ENCODE measurements at places on chromosomes 12 and 14.

DNA sequence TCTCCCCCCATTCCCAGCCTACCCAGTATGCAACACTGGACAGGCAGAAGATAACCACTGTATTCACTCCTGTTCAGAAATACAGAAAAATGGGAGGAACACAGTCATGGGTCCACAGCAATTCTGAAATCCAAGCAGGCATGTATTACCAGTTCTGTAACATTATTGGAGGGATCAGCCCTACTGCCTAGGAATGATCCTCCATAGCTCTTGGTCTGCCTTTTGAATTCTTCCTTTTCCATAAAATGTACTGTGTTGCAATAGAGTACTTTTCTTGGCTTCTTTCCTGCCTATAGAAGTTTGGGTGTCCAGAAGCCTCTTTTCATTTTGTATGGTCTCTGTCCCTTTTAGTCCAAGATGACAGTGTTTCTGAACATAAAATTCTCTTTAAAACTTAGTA, 46.5 kb downstream of the SPATS2 start:
- DNase-seq: no peak

DNA sequence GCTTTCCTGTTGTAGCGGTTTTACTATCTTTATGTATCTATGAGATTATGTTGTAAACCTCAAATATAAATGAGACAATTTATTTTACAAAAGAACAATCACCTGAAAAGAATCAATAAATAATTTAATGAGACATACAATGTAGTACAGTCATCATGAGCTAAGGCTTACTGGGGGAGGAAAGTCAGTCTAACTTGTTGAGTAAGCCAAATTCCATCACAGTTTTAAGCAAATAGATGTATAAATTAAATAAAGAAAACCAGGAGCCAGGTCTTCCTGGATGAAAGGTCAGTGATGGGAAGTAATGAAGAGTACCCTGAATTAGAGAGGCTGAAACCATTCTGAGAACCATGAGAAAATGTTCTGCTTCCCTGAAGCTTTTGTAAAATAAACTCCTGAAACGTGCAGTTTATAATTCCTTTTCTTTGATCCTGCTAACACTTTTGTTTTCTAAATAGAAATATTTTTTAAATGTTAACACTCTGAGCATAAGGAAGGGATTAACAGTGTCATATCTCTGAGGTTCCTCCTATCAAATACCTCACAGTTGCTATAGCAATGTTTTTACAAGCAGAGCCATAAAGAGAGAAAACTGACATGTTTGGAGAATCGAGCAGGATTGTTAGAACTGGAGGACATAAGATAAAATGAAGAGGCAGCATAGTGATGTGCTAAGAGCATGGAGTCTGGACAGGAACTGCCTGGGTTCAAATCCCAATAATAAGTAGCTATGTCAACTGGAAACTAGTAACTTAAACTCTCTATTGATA, 444.9 kb upstream of the FOXG1 start:
- no peak for DNase-seq

- no peak for DNase-seq
Observed at GRCh38 chr14:38727731-38728130, 375.3 kb downstream of the SEC23A start.

DNA sequence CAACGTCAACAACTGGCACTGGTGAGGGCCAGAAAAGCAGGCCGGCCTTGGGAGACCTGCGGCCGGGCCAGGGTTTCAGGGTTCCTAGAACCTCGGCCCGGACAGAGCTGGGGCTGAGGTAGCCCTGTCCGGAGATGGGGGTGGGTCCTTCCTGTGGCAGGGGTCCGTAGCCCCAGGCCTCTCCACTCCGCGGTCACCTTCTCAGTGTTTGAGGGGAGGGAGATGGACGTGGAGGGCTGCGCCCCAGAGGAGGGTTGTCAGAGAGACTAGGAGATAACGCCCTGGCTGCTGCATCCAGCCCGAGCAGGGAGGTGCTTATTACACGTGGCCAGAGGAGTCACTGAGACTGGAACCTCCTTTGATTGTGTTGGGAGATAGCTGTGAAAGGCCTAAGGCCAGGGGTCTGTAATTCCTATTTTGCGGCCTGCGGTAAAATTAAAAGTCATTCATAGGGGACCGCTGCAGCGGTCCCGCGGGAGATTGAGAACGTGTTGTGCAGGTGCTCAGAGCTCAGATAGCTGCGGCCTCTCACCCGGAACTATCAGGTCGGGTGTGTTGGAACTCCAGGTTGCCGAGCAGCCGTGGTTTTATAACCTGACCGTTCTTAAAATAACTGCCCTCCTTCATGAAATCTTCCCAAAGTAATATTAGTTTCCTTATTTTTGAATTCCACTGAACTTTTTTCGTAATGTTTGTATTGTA, 507 bp downstream of the AHSA1 start:
- DNase-seq: no peak

DNA sequence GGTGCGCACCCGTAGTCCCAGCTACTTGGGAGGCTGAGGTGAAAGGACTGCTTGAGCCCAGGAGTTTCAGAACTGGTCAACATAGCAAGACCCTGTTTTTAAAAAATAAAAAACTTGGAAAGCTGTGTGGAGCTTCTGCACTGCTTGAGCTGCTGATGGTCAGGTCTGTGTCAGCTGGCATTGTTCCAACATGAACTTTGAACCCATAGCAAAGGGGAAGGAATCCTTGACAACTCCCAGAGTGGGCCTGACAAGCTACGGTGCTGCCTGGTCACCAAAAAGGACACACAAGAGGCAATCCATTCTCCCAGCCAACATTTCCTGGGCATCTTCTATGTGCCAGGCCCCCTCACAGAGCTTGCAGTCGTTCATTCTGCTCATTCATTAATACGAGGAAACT, 16.4 kb upstream of the LTBP2 start:
- no peak for DNase-seq

DNA sequence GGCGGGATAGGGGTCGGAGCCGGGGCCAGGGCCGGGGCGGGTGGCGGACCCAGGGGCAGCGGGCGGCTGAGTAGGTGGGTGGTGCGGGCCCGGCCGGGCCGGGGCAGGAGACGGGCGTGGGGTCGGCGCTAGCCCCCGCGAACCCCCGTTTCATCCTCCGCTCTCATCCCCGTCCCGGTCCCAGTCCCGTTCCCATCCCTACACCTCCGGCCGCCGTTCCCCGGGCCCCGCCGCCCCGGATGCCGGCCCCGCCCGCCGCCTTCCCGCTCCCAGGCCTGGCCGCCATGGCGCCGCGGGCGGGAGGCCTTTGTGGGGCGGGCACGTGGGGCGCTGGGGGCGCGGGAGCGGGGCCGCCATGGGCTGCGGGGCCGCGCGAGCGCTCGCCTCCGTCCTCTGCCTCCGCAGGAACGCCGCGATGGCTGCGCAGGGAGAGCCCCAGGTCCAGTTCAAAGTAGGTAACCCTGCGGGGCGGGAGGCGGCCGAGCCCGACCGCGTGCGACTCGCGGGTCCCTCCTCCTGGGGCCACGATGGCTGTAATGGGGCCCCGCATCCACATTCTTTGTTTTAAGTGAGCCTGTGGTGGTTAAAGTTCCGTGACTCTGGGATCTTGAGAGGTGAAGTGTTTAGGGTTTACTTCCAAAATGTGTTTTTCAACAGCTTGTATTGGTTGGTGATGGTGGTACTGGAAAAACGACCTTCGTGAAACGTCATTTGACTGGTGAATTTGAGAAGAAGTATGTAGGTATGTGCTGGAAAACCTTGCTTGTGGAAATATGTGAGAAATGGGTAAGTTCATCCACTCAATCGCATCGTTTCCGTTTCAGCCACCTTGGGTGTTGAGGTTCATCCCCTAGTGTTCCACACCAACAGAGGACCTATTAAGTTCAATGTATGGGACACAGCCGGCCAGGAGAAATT, 572 bp downstream of the RAN start:
- DNase-seq: peak; percentile 42

GRCh38 chr12:123761841-123762714, at the start of gene DNAH10:
TSS of gene DNAH10 (plus strand) at chr12:123762301. CDS start at chr12:123762337, 36 bp downstream.
- DNase-seq: peak; percentile 42

- DNase-seq: no peak
Observed at GRCh38 chr14:35573911-35574310, 39.9 kb downstream of the INSM2 start.

- DNase-seq: no peak
Observed at GRCh38 chr12:80262346-80262745, 163.0 kb downstream of the OTOGL start.

DNA sequence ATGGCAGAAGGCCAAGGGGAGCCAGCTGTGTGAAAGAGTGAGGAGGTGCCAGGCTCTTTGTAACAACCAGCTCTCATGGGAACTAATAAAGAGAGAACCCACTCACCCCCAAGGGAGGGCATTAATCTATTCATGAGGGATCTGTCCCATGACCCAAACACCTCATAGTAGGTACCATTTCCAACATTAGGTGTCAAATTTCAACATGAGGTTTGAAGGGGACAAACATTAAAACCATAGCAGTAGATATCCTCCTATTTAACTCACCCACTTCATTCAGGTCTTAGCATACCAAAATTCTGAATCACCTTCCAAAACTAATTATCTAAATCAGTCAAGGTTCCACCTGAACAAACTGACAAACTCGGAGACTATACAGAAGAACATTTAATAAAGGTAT, 75.3 kb downstream of the PPFIA2 start:
- DNase-seq: no peak

DNA sequence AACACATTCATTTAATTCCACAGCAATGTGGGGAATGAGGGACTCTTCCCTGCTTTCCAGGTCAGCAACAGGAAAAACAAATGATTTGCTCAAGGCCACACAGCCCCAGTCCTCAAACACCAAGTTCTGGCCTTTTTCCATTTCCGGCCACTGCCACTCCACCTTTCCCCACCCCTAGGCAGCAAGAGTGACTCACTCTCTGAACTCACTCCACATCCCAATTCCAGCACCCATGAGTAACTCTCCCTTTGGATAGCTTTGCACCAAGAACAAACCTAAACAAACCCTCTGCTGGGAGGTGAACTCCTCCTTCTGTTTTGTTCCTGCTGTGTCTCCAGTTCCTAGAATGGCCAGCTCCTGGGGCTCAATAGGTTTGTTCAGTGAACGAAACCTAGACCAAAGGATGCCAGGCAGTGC, 30.4 kb upstream of the PLEKHG6 start:
- DNase-seq: no peak

GRCh38 chr12:101877806-101878242, 444 bp downstream of the DRAM1 start:
- DNase-seq: no peak

DNA sequence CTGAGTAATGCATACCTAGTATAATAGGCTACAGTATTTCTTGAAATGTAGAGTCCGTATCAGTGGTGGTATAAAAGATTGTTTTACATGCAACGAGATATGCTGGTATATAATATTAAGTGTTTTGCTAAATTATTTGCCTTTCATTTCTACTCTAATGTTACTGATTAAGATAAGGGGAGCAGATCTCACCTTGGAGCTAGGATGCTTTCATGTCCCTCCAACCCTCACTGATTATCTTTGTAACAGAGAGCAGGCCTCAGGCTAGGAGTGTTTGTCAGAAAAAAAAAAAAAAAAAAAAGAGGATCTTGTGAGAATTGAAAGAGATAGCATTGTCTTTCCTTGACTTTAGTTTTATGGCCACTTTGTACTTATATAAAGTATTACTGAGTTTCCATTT, 92.6 kb downstream of the PDE3A start:
- DNase-seq: no peak

GRCh38 chr14:32545506-32546210, 216.6 kb downstream of the AKAP6 start:
- no peak for DNase-seq

DNA sequence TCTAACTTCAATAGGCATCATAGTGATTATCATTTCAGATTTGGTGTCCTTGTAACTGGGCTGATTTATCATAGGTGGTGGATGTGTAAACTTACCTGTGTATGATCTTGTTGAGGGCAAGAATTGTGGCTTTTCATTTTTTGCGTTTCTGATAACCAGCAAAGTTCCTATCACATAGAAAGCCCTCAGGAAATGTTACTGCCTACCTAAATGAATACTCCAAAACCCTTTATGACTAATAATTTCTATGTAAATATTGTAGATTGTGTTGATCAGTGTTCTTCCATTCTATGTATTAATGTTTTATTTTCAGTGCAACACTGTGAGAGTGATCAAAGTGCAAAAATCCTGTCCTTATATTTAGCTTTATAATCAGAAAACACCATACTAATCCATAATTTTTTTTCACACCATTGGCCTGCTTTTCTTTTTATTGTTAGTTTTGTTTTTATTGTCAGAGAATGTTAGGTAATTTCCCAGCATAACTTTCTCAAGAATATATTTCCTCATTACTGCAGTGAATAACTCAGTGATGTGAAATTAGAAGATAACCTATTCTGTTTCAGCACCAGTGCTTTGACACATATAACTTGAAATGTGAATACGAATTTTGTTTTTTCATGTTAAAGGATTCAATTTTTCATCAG, 94.1 kb downstream of the GPHN start:
- no peak for DNase-seq

- no peak for DNase-seq
Observed at GRCh38 chr14:39912192-39913100, 480.2 kb upstream of the FBXO33 start.

GRCh38 chr12:91633734-91634357, 451.2 kb upstream of the DCN start:
- no peak for DNase-seq

- no peak for DNase-seq
Observed at GRCh38 chr14:86915406-86915805, 1077.6 kb downstream of the GALC start.

GRCh38 chr14:73237786-73238423, 599 bp downstream of the PAPLN start:
- DNase-seq: no peak

GRCh38 chr12:104222976-104223375, 7.4 kb downstream of the TXNRD1 start:
- DNase-seq: no peak

GRCh38 chr12:46459861-46460545, 87.4 kb upstream of the SLC38A2 start:
- no peak for DNase-seq

DNA sequence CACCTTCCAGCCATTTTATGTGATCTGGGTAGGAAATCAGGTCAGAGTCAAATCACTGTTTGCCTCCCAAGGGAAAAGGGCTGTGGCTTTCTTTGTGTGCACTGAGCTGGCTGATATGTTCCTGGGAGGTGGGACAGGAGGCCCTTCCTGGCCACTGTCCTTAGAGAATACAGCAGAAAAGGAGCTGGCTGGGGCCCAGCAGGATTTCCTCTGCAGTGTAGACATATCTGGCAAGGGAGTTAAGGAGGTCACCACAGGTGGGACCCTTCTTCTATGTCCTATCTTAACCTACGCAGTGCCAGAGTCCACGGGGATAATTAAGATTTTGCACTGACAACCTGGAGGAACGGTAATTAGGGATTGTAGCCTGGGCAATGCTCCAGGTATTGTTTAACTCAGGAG, 145.3 kb downstream of the NTF3 start:
- DNase-seq: no peak

GRCh38 chr12:3622021-3622821, 130.7 kb downstream of the CRACR2A start:
- no peak for DNase-seq

- DNase-seq: no peak
Observed at GRCh38 chr12:115227137-115227615, 543.2 kb upstream of the TBX3 start.

DNA sequence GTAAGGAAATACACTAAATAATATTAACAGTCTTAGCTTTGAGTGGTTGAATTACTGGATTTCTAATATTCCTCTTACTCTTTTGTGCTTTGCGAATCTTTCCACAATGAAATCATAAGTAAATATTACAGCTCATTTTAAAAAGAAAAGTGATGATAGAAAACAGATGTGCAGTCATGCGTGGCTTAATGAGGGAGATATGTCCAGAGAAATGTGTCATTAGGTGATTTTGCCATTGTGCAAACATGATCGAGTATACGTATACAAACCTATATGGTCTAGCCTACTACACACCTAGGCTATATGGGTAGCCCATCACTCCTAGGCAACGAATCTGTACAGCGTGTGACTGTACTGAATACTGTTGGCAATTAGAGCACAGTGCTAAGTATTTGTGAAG, 59.3 kb downstream of the SLC15A5 start:
- no peak for DNase-seq
